NT2/D1 (cell line): ENCODE measurements at places on chromosomes 5 and 9.

DNA sequence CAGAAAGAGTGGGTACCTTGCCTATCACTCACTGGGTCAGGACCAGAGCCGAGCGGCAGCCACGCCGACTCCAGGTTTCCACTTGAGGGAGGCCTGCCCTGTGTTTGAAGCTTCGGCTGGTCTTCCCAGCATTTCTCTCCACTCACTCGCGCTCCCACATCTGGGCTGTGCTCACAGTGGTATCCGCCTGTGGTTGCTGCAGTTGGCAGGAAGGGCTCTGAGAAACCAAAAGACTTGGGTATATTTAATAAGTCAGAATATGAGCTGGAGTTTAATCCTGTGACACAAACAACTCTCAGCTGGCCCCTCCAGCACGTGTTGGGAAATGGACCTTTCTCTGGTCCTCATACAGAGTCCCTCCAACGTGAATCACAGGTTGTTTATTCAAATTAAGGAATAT is 70.9 kb downstream of the SPRY4 start:
- no peak for DNase-seq

- DNase-seq = no peak
Measured at GRCh38 chr5:95043234-95043633, 241.7 kb downstream of the MCTP1 start.

GRCh38 chr9:14383294-14383693 is 69.4 kb upstream of the NFIB start:
- DNase-seq = no peak

GRCh38 chr5:40404613-40405012 is 275.1 kb upstream of the PTGER4 start:
- DNase-seq = no peak

DNA sequence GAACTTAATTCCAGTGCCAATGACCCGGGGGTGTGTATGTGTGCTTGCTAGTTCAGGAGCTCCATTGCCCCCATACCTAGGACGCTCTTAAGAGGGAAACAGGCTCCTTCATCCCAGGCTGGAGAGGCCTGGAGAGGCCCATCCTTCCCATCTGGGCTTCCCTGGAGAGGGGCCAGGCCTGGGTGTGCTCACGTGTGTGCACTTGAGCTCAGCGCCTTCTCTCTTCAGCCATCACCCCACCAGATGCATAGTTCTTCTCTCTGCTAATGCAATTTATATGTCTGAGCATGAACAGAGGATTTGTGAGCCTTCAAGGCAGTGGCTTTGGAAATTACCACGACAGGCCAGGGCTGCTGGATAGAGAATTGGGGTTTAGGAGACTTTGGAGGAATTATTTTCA is 48.6 kb upstream of the SHB start:
- no peak for DNase-seq

- no peak for DNase-seq
Measured at GRCh38 chr5:159005062-159005461, 94.7 kb downstream of the EBF1 start.

DNA sequence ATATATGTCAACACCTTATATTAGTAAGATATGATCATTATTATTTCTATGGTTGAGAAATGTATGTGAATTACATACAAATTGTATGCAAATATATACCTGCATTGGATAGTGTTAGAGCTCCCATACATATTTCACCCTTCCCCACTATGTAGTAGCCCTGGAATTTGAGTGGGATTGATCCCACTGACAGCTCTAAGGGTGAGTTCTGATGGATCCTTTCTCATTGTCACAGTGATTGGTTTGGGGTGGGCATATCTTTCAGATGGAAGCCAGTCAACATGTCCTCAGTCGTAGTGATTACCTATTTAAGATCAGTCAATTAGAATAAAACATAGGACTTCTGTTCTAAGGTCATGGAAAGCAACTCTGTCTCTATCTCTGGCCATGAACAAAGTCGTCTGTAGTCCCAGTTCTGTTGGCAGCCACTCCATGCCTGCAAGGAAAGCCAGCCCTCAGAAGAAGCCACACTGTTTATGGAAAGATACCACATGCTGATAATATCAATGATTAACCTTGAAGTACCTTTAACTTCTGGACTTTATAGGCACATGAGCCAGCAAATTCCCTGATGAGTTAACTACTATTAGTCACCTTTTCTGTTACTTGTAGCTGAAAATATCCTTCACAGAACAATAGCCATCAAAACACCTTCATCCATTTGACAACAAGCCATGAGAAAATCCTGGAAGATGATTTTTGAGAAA is 5.1 kb upstream of the CCDC192 start:
- DNase-seq = no peak

DNA sequence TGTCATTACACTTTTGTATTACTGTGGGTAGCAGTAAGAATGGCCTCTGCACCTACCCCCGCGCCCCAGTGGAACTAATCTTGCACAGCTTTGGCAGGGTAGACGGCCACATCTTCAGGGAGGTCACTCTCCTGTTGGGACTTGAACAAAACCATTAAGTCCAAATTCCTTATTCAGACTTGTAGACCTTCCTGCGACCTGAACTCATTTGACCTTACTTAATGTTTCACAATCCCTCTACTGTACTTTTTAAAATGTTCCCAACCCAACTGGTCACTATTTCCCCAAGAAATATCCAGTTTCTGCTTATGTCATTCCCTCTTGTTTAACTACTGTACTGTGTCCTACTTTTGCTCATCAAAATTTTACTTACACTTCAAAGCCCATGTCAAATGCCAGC is 5.3 kb upstream of the FAM120AOS start:
- no peak for DNase-seq

- no peak for DNase-seq
Measured at GRCh38 chr5:91212714-91213092, 170.4 kb downstream of the ARRDC3 start.

- no peak for DNase-seq
Measured at GRCh38 chr5:170756691-170757090, 26.8 kb upstream of the GABRP start.

DNA sequence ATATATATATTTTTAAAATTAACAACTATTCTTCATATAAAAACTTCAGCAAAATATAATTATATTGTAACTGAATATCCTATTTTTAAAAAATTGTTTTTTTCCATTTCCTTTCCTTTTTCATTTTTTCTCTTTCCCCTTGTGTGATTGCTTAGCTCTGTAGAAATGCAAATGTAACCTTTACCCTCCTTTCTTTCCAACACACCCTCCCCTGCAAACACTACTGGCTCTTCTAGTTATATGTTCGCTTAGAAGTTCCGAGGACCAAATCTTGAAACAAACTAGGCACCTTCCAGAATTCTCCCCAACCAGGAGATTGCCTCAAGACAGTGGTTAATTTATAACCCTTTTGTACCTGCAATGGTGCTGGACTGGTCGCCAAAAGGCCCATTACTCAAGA is 1980.0 kb upstream of the CDH6 start:
- DNase-seq = no peak
